Activated T-cell treated with anti-CD3 and anti-CD28 coated beads, Interleukin-2, amount 50 U/mL, for 72 hours (primary cell): ENCODE measurements at places on chromosomes 1 and 21. TPM values are rescaled to one million over a fixed set of nuclear protein-coding genes. Genes with fewer than 3 reads are reported as not detected.

CHI3L2 gene
- total RNA-seq, result 9.0 TPM

DNA sequence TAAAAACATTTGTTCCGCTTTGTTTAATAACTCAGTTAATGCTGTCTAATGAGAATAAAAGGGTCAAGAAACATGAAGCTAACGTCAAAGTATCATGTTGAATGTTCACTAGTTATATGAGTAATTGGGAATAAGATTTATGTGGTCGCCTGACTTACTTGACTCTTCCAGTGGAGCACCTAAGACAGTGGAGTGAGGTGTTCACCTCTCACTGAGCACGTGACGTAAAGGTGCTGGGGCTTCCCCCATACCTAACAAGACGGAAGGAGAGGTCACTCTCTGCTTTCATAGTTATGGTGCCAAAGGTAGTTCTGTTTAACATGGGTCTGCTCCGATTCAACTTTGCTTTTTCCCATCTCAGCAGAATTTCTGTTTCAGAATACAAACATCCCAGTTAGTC, 686 bp downstream of the KMO start:
- DNase-seq, result peak; percentile 5

- no peak for DNase-seq
Measured at GRCh38 chr1:177432897-177433296, 262.1 kb downstream of the BRINP2 start.

DNA sequence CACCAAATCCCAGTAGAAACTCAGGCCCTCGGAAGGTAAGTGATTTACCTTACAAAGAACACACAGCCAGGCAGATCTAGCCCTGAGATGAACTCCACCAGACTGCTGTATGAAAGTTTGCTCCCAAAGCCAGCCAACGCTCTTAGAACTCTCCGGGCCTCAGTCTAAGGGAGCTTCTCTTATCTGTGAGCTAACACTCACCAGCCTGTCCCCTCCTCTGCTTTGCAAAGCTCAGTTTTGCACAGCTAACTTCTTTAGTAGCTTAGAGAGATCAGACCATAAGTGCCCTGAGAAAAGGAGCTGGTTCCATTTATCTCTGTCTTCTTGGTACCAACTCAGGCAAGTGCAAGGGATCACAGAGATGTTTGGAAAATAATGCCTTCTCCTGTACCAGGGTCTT, 195.8 kb upstream of the JUN start:
- DNase-seq, result no peak

CLCA1 gene
- not detected for total RNA-seq

GRCh38 chr1:5739561-5740078, 252.6 kb downstream of the NPHP4 start:
- DNase-seq, result no peak

NBPF10 gene
- 2.5 TPM for total RNA-seq

GRCh38 chr1:42427240-42427639, 28.6 kb downstream of the ZMYND12 start:
- DNase-seq, result no peak

- no peak for DNase-seq
Measured at GRCh38 chr1:95049935-95050334, 22.8 kb downstream of the ALG14 start.

GSTM5 gene
- 1.0 TPM for total RNA-seq

DNA sequence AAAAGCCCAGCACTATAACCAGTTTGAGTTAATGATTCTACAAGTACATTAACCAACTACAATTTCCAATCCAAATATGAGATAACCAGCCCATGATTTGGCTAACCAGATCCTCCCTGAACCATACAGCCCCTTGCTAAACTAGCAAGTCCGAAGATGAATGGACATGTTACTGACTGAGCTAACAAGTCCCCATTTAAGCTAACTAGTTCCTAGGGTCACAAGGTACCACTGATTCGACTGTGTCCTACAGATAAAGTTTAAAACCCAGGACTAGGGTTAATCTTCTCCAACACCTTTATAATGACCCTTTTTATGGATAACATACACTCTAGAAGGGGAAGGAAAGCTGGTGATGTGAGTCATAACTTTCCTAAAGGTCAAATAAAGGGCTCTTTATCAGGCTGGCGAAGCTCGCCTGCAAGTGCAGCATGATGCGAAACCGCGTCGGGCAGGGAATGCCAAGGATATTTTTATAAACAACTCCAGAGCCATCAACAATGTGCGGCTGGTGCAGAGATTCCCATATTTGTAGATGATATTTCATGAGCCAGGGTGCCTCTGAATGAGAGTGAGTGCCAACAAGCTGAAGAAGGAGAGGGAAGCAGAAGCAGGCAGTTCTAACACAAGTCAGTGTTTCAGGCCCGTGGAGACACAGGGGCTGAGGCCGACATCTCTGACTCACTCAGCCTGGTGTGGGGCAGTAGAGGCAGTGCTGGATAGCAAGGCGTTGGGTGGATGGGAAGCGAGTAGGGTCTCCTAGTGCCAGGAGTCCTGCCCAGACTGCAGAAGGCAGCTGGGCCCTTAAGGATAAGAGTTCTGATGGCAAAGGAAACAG, 75.6 kb upstream of the ROR1 start:
- no peak for DNase-seq

DNA sequence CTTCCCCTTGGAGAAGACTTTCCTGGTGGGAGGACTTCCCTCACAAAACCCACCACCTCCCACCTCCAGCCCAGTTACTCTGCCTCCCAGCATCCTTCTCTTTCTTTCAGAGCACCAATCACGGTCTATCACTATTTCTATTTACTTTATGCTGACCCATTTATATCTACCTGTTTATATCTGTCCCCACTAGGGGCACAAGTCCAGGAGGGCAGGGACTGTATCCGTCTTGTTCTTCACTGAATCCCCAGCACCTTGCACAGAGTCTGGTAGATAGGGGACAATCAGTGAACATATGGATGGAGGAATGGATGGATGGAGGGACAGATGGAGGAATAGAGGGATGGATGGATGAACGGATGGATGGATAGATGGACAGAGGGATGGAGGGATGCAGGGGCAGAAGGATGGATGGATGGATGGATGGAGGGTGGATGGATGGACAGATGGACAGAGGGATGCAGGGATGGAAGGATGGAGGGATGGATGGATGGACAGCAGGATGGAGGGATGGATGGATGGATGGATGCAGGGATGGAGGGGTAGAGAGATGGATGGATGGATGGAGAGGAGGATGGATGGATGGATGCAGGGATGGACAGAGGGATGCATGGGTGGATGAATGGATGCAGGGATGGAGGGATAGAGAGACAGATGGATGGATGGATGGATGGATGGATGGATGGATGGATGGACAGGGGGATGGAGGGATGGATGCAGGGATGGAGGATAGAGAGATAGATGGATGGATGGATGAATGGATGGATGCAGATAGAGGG, 5.5 kb downstream of the C1QB start:
- DNase-seq, result no peak

C4BPA gene
- total RNA-seq, result not detected

CSF3R gene
- 0.79 TPM for total RNA-seq

DNA sequence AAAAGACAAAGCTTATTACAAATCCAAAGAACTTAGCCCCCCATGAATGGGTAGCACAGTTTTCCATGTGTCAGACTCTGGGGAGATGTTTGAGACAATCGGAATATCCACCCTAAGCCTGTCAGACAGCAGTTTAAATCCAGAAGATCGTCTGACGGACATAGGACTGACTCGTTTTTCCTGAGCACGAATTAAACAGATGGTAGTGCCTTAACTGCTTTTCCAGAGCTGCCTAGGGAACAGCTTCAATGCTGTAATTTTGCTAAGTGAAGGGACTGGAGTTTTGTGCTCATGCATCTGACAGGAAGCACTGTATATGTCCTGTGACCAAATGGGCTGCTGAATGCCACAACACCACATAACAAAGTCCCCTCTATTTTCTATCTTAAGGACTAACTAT, 48.6 kb downstream of the PCNX2 start:
- DNase-seq, result no peak

EPHA8 gene
- total RNA-seq, result not detected

GRCh38 chr1:211761400-211761799, 69.2 kb downstream of the LPGAT1 start:
- DNase-seq, result no peak

DNA sequence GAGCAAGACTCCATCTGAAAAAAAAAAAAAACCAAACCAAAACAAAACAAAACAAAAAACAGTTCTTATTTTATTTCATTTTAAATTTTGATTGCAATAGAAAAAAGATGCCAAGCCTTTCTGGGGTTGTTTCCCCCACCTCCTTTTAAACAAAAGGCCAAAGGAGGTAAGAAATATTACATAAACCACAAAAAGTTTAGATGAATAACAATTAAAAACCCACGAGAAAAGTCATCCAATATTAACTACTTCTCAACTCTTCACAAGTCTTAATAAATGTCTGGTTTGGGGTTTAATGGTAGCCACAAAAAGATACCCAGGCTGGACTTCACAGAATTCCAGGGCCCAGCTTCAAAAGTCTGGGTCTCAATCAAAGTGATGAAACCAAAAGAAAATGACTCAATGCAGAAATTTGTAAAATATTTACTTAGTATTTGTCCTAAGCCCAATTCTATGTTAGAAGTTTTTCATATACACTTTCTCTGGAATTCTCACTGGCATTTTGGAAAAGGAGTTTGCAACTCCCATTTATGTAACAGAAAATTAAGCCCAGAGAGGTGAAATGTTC, 47.0 kb upstream of the SDC3 start:
- no peak for DNase-seq

GRCh38 chr1:21267191-21268077, 22.8 kb downstream of the ECE1 start:
- no peak for DNase-seq

DNA sequence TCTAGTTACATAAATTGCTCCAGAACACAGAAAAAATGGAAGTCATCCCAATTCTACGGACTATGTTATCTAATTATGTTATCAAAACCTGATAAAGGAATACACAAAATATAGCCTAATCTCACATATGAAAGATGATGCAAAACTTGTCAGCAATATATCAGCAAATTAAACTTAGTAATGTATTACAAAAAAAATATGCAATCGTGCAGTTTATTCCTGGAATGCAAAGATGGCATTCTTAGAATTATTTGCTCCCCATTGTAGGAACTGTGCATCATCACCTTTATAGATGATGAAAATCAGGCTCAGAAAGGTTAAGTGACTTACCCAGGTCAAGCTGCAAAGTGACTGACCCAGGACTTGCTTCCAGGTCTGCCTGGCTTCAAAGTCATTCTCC, 7.8 kb downstream of the FOXE3 start:
- no peak for DNase-seq

RNU1-3 gene
- 1,100 TPM for total RNA-seq

DNA sequence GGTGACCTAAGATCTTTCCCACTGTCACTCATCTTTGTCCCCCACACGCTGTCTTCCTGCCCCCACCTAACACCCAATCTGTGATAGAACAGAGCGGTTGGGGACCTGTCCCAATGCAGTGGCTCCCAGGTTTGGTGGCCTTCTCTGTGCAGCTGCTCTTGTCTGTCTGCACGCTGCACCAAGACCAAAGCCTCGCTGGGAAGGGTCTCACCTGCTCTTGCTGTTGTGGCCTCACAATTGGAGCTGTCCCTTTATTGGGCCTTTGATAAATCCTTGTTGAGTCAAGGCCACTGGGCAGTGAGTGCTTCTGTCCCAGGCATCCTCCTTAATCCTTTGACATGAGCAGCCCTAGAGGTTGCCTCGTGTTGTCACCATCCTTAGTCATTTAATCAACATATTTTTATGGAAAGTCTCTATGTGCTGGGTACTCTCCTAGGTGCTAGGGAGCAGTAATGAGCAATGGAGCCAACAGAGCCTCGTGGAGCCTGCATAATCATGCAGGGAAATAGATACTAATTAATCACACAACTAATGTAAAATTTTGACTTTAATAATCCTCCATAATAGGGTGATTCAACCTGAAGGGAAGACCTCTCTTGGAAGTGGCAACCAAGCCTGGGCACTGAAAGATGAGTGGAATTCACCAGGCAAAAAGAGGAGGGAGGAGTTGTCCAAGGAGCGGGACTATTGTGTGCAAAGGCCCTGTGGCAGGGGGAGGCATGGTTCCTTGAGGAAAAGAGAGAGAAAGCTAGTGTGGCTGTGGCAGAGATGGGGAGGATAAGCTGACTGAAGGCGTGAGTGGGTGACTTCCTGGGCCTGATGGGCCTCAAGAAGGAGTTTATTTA, 57.6 kb downstream of the MAN1C1 start:
- no peak for DNase-seq

S100A7 gene
- total RNA-seq, result not detected

CCDC185 gene
- not detected for total RNA-seq
